ENCODE measurements at places on chromosomes 6 and 20.
A peak's percentile ranks its signal among the peaks of the same experiment; 100 is the strongest.

DNA sequence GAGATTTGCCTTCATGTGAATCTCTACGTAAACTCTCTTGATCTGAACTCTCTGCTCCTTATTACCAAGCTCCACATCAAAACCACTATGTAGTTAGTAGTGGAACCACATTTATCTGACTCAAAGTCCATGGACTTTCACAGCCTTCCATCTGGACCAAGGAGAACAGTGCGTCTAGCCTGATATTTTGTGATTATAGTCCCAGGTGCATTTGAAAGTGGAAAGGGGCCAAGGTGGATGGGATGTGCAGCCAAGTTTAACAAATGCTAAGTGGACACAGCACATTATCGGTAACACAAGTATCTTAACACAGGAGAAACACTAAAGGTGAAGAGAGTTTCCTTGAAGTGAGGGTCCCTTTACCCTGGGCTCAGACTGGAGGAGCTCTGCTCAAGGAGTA is 281.2 kb upstream of the SGK1 start:
- DNase-seq: no peak

DNA sequence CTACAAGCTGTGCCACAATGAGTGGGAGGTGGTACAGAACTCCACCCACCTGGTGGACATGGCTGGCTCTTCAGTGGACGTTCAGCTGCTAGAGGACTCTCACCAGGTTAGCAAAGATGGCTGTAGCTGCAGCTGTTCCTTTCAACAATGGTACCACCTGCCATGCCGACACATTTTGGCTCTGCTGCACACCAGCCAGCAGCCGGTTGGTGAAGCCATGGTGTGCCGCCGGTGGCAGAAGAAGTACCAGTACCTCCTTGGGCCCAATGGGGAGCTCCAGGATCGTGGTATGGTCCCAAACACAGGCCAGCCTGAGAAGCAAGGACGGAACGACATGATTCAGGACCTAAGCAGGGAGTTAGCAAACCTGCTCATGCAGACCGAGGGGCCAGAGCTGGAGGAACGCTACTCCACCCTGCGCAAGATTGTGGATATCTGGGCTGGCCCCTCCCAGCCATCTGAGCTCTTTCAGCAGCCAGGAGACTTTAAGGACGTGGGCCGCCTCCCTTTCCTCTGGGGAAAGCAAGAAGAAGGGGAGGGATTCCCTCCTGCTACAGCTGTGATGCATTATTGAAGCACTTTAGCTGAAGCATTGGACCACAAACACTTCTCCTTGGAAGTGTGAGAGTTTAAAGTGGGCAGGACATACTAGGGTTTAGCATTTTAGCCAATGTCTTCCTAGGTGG is 2.8 kb upstream of the ZSWIM1 start:
- peak; percentile 39 for DNase-seq

DNA sequence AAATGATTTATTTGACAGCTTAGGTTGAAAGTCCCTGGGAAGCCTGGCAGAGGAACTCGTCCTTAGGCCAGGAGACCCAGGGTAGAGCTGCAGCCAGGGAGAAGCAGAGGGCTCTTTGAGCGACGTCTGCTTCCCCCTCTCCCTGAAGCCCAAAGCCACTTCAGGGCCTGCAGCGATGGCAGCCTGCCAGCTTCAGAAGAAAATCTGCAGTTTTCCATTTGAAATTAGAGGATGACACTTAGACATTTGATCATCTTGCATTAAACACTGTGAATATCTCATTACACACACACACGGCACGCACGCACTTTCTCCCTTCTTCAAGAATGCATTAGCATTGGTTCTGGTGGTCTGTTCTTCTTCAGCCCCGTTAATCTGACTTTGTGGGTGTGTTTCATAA is 96.5 kb downstream of the PLEKHG1 start:
- DNase-seq: no peak

DNA sequence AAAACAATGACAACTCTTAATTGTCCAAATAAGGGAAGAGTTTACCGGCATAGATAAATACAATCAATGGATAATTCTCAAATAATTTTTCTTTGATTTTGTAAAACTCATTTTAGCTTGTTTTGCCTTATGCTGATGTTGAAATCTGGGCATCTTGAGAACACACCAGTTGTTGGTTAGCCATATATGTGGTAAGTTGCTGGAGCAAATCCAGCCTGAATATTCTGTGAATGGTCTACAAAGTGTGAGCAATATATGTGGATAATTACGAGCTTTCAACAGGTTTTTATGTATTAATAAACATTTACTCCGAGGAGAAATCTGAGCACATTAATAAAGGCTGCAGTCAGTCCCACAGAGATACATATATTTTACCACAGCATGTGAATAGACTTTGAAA is 423.6 kb downstream of the BCKDHB start:
- no peak for DNase-seq

DNA sequence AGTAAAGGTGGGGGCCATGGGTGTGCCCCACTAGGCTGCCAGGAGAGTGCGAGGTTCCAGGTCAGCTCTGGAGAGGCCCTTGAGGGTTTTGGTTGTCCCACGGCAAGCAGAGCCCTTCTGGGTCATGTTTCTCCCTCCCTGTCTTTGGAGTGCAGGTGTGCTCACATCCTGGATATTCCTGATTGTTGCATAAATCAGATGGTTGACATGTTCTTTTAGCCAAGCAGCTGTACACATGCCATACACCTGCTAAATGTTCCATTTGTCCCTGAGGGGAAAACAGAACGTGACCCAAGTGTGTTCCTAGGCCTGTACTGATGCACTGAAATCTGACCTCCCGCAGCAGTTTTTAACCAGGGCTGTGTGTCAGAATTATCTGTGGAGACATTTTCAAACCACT is 77.5 kb upstream of the BEND3 start:
- no peak for DNase-seq

GRCh38 chr20:63134201-63134612 is 81.7 kb downstream of the YTHDF1 start:
- DNase-seq: no peak

GRCh38 chr6:82385102-82385501 is 21.5 kb downstream of the TPBG start:
- no peak for DNase-seq

- DNase-seq: peak; percentile 55
These were observed 52.6 kb upstream of the MAFB start for GRCh38 chr20:40741507-40742106.

Data from AG08395 (cell line).